ENCODE measurements at places on chromosomes 6 and 20.

- DNase-seq, result no peak
These were observed 9.3 kb upstream of the NNAT start for GRCh38 chr20:37511610-37512275.

- DNase-seq, result no peak
These were observed 85.3 kb upstream of the SCP2D1 start for GRCh38 chr20:18728165-18728869.

DNA sequence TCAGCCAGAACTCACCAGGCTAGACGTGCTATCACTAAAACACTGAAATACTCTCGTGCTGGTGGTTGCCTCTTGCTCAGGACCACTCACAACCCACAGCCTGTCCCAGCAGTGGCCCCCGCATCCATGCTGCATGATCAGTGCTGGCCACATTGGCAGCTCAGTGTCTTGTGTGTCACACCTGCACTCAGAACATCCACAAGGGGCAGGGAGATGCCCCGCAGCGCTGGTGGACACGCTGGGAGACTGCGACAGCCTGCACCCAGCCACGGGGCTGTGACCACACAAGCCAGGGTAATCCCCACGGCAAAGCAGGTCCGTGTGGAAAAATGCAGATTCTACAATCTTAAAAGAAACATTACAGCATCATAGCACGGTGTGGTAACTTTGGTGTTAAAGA lies 23.9 kb upstream of the APMAP start:
- no peak for DNase-seq

GRCh38 chr6:142302421-142303175 lies 791 bp downstream of the ADGRG6 start:
- no peak for DNase-seq

- DNase-seq, result no peak
These were observed 6.0 kb upstream of the RIPPLY2 start for GRCh38 chr6:83847179-83847578.

DNA sequence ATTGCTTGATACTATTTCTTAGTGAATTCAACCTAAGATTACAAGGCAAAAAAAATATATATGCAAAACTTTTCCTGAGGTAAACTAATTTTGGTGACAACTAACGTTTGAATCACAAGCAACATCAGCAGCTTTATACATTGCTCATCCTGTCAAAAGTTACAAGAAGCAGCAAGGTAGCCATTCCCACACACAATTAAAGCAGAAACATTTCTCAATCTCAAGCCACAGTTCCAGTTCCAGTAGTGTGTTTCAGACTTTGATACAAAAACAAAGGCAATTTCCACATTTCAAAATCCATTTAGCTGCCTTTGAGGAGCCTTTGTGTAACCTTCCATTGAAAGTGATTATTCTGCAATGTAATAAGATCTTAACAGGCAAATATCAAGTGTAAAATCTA lies 191.0 kb downstream of the WDR27 start:
- DNase-seq, result no peak

DNA sequence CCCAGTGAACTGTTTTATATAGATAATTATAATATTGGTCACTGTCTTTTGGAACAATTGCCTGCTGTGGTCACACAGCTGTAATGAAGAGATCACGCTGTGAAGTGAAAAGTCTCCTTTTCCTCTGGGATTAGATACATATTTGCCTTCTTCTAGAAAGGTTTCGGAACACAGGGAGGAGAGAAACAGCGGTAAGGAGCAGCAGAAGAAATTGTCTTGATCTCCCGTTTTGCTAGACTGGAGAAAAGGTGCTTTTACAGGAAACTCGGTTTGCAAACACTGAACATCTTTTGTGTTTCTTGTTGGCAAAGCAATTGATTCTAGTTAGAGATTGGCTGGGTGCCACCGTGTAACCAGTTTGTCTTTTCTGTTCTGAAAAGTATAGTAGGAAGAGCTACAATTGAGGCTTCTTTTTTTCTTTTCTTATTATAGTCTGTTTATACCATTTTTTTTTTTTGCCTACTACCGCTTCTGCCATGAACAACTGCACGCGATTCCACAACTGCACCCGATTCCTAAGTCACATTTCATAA lies 404.1 kb upstream of the ID4 start:
- DNase-seq, result peak; percentile 27

- DNase-seq, result no peak
These were observed 359.4 kb downstream of the CD83 start for GRCh38 chr6:14476793-14477531.

- DNase-seq, result no peak
These were observed 104.7 kb downstream of the LRRC1 start for GRCh38 chr6:53899512-53899911.

DNA sequence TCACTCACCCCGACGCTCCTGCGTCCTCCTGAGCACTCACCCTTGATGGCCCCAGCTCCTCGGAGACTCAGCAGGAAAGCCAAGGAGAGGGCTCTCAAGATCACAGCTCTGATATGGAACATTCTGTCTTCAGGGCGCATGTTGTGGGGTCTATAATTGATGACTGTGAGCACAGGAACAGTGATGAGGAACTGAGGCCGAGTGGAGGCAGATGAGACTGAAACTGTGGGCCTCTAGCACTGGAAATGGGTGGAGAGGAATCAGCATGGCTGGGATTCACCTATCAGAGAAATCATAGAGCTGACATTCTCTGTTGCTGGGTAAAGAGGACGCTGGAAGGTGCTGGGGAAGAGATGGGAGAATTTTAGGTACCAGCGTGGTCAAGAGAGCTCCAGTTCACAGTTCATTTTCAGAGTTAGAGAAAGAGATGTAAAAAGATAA lies at the start of gene HLA-DPA1:
HLA-DPA1 (minus strand) TSS at position 219 of the 441 bp plus-strand sequence.
- DNase-seq, result peak; percentile 44

- peak; percentile 74 for DNase-seq
These were observed 26.7 kb downstream of the ARFGEF3 start for GRCh38 chr6:138188278-138188941.

DNA sequence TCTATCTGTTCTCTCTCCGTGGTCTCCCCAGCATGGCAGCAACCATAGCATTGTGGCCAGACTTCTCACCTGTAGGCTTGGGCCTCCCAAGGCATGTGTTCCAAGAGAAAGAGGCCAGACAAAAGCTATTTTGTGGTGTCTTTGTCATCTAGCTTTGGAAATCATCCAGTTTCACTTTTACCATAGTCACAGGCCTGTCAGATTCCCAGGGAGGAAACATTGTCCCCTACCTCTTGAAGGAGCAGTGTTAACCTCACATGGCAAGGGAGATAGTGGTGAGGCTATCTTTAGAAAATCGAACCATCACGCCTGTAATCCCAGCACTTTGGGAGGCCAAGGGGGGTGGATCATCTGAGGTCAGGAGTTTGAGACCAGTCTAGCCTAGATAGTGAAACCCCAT lies 42.3 kb upstream of the RALGAPA2 start:
- DNase-seq, result no peak

DNA sequence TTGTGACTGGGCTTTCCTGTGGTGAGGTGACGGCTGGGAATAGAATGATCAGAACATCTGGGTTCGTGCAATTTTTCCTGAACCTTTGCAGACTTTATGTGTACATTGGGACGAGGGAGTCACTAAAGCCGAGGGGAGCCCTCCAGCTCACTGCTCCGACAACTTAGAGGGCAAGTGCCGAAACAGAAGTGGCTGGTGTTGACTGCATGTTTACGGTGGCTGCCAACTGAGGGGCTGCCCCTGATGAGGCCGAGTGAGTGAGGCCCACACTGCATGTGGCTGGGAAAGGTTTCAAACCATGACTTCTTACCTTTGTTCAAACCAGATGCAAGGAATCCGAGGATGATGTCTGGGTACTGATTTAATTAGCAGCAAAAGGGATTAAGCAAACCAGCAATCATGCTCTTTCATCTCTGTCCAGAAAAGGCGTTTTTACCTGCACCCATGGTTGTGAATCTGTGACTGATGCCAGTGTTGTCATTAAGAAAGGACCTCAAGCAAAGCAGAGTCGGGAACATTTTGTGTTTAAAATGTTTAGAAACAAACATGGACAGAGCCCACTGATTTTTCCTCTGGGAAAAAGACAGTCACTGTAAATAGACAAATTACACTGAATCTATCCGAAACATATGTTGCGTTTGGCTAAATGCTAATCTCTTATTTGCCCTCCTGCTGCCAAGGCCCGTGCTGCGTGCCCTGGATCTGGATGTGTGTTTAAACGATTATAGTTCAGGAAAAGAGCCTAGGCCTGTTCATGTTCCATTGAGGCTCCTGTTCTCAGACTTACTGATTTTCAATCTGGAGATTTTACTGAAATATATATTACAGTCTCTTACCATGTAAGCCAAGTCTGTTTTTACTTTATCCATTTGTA lies 105.1 kb downstream of the UST start:
- DNase-seq, result no peak

DNA sequence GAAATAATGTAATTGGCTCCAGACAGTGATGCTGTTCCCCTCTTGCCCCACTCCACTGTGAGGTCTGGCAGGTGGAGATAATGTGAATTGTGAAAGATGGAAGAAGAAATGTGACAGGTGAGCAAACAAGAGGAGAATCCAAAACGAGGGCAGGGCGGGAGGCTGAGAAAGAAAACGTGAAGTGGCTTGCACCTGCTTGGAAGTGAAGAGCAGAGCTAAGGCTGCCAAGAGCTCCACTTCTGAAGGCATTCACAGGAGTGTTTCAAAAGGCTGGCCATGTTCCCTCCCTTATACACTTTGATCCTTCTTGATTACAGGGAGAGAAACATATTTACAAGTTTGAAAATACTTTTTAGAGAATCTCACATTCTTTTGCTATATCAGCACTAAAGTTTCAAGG lies 359.4 kb downstream of the EPHA7 start:
- DNase-seq, result peak; percentile 5

GRCh38 chr20:16675001-16675564 lies 54.7 kb upstream of the SNRPB2 start:
- DNase-seq, result no peak

GRCh38 chr20:24018796-24019195 lies 30.2 kb upstream of the GGTLC1 start:
- DNase-seq, result no peak

DNA sequence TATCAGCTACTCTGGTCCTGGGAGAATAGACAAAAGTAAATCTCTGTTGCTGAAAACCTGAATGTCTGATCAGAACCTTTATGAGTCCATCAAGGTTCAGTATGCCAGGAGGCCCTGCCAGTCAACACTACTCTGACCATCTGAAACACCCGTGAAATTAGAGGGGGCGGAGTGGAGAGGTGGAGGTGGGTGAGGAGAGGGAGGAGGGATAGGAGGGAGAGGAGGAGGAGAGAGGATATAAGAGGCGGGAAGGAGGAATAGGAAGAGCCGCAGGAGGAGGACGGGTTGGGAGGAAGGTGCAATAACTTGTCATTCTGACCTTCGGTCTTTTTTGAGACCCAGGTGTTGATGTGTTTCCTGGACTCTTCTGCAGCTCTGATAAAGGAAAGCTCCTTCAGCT lies 8.0 kb downstream of the SERPINB9 start:
- no peak for DNase-seq

DNA sequence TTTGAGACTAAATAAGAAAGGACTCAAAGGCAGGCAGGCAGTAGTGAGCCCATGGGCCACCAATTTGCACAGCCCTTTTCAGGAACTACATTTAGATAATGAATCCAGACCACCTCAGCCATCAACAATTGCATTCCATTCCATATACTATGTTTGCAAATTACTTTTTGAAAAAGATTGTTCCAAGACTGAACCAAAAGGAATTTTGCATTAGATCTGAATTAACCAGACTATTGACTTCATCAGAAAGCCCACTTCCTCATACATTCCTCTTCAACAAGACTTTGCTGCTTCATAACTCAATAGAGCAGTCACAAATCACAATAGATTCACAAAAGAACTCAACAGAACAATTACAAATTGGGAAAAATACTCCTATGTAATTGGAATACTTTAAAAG lies 229.1 kb downstream of the SIM1 start:
- DNase-seq, result no peak

- DNase-seq, result no peak
These were observed 140.0 kb upstream of the RNF217 start for GRCh38 chr6:124822204-124822613.

DNA sequence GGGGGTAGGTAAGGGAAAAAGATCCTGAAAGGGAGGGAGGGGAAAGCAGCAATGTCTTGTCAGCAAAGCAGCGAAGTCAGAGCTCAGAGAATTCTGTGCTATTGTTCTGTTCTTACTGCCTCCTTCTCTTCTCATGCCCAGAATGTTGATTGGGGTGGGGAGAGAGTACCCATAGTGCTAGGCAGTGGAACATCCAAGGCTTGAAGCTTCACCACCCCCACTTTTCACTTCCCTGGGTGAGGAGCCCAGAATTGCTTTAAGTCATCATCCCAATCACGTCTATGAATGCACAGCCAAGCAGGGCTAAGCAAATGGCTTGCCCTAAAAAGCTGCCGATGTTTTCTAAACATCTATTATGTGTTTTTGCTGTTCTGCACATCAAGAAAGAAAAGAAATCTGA lies 16.5 kb downstream of the REPS1 start:
- DNase-seq, result no peak

DNA sequence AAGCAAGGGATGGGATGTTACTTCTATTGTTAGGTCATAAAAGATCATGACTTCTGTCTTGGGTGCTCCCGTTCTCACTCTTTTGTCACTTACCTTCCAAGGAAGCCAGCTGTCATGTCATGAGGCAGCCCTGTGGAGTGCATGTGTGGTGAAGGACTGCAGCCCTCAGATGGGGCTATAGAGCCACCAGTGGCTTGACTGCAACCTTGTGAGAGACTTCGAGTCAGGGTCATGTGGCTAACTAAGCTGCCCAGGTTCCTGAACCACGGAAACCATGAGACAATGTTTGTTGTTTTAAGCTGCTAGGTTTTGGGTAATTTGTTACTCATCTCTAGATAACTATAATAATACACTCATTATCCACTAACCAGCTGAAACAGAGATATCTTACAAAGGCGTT lies 477.1 kb downstream of the BTBD3 start:
- peak; percentile 33 for DNase-seq

DNA sequence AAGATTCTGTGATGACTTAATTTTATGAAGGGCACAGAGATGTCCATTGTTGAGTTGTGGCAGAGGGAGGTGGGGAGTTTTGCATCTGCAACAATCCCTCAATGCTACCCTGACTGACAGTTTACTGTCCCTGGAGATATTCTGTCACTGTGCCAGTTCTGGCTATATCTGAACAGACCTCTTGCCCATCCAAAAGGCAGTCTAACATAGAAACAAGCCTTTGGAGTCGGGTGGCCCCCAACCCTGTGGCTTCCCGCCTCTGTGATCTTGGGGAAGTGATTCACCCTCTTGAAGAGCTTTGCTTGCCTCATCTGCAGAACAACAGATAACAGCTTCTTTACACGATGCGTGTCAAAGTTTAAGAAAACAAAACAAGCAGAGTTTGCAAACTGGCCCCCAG lies 3.8 kb upstream of the E2F1 start:
- DNase-seq, result no peak
